ENCODE measurements at places on chromosomes 4 and X.

DNA sequence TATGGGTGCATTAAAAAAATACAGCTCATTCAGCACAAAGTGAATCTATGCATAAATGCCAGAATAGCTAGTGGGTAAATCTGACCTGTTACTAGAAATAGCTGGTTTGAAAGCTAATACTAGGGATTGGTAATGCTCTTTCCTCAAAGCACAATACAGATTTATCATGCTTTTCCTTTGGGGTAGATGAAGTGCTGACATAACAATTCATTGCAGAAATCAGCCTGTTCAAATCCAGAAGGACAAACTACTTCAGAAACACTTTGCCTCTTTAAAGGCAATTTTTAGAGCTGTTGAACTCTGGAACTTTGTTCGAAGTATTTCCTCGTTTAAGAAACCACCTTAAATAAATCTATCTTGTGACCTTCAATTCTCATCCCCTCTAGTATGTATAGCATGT lies 957.9 kb downstream of the ARAP2 start:
- no peak for DNase-seq

- no peak for DNase-seq
Measured at GRCh38 chr4:17642398-17642783, 27.9 kb downstream of the MED28 start.

- no peak for DNase-seq
Measured at GRCh38 chr4:110271986-110272385, 73.6 kb upstream of the ELOVL6 start.

GRCh38 chr4:90240333-90240732 lies 113.1 kb downstream of the CCSER1 start:
- DNase-seq, result no peak

- no peak for DNase-seq
Measured at GRCh38 chr4:85543832-85544231, 68.9 kb downstream of the ARHGAP24 start.

GRCh38 chr4:94762326-94762725 lies 4.6 kb downstream of the BMPR1B start:
- DNase-seq, result no peak

GRCh38 chr4:832108-832507 lies 6.2 kb upstream of the CPLX1 start:
- DNase-seq, result no peak

DNA sequence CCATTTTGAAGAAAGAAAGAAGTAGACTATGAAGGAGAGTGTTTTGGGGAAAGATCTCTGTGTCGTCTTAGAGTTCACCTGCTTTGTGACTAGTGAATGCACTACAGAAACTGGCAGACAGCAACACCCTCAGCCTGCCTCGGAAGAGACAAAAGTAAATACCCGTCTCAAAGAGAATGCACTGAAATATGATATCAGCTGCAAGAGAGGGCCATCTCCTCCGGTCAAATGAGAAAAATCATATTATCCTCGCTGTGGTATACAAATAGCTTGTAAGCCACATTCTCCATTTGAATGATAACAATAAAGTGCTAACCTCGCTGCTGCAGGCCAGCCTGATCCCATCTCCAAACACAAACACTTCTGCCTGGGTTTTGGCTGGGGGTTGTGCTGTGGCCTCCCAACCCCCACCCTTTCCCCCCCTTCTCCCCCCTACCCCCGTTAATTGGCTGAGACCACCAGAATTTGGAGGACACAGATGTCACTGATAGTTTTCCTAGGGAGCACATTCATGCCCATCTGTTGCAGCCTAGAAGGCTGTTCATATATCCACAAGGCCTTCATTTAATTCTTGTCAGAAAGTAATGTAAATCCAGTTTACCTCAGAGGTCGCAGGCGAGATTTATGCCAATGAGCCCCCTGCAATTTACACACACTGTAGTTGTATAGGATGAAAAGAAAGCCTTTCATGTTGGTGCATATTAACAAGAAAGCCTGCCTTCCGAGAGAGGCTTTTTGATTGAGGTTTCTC lies 46.3 kb downstream of the ALPK1 start:
- no peak for DNase-seq

GRCh38 chrX:146056511-146057081 lies 239.0 kb downstream of the SLITRK2 start:
- DNase-seq, result no peak

DNA sequence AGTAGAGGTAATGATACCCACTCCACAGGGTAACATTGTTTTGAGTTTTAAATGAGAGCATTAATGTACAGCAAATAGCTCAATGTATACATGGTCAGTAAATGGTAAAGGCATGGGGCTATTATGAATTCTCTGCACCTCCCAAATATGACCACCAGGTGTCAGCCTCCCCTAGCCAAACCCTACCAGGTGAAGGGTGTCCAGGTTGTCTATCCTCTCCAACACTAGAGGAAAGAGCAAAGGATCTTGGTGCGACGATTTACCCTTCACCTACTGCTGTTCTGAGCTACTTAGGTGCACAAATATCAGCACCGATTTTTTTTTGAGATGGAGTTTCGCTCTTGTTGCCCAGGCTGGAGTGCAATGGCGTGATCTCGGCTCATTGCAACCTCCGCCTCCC lies 26.5 kb upstream of the XIAP start:
- no peak for DNase-seq

DNA sequence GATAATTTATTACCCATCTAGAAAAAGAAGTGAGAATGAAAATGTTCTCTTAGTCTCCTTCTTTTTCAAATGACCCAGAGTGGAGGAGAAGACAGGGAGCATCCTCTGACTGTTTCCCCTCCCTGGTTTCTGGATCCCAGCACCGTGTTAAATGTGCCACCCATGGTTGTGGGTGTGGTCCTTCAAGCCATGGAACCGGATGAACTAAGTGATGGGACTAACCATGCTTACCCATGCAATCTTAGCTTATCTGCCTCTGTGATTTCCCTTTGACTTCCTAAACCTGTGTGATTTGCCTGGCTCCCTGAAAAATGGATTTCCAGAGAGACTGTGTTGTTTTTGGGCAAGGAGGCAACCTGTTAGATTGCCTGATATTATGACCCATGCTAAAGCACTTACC lies 437.1 kb downstream of the MAGEB5 start:
- no peak for DNase-seq
